ENCODE measurements at places on chromosomes 3 and 15.

GRCh38 chr15:80106051-80106450, 46.6 kb downstream of the ZFAND6 start:
- DNase-seq = no peak

GRCh38 chr3:143718463-143718862, 129.8 kb downstream of the SLC9A9 start:
- DNase-seq = no peak

DNA sequence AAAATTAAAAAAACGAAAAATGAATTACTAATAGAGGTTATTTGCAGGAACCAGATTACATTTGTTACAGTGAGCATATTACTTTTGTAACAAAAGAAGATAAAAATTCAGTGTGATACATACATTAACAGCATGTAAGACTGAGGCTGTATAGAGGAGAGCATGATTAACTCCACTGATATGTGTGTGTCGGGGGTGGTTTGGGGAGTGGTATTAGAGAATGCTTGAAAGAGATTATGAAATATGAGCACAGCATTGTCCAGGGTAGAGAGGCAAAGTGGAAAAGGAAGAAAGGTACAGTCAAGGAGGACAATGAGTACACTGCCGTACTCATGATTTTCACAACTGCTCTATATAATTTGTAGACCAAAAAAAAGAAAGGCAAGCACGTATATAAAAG, 62.9 kb upstream of the LRRFIP2 start:
- DNase-seq = no peak

- DNase-seq = no peak
Measured at GRCh38 chr3:167762296-167762695, 26.8 kb downstream of the SERPINI1 start.

DNA sequence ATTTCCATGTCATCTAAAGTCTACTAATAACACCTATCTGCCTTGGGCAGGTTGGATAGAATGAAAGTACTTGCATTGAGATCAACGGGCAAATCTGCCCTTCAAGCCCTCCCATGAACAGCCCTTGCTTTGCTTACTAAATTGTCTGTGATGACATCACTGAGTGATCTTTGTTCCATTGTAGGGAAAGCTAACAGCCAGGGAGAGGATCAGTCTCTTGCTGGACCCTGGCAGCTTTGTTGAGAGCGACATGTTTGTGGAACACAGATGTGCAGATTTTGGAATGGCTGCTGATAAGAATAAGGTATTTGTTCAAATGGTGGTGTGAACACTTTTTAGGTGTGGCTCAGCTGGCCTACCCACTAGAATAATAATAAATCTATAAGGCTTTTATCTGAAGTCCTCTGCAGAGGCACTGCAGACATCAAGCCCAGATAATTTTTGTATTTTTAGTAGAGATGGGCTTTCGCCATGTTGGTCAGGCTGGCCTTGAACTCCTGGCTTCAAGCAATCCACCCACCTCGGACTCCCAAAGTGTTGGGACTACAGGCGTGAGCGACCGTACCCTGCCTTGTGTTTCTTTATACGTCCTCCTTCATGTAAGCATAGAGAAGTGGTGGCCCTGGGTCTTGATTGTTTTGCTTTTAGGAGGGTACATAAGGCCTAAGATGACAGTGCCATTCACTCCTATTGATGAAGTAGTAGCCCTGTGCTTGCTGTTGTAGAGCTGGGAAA, 5.7 kb downstream of the PCCB start:
- DNase-seq = no peak

DNA sequence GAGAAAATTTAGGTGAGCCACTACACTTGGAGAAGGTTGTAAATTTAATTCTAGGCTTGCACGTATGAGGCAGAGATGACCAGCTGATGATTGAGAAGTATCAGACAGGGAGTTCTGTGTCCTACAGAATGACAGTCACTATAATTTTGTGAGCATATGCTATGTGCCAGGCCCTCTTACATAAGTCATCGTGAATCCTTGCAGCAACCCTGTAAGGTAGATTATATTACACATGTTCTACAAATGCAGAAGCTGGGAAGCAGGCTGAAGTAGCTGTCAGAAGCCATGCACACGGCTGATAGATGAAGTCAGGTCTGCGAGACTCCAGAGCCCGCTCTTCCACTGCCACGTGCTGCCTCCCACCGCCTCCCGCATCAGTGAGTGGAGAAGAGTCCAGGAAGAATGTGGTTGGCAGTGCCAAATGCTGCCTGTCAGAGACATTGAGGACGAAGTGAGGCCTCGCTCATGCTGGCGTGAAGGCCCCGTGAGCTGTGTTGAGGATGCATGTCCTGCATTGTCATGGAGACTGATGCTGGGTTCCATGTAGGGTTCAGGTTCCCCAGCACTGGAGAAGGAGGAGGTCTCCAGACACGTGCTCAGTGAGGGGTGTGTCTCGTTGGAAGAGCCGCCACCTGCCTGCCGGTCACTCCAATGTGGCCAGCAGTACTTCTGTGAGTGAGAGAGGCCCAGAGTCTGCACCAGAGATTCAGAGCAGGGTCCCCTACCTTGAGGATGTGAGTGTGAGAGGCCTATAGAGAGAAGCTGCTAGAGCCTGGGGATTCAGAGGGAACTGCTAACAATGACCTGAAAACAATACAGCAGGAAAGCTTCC, 123.3 kb upstream of the PLXNA1 start:
- no peak for DNase-seq

GRCh38 chr3:71103430-71103921, 480.1 kb downstream of the FOXP1 start:
- no peak for DNase-seq

DNA sequence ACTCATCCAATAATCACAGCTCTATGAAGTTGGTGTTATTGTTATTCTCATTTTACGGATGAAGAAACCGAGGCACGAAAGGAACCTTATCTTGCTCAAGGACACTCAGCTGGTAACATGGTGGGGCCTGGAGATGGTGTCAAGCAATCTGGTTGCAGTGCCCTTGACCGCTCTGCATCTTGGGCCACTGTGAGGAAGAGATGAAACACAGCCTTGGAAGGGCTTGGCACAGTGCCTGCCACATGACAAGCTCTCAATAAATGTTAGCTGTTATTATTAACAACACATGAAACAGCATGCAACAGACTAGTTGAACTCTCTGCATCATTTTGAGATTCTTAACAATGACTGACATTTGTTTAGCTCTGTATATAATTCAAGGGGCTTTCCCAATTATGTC, 10.1 kb upstream of the ITGA11 start:
- no peak for DNase-seq

DNA sequence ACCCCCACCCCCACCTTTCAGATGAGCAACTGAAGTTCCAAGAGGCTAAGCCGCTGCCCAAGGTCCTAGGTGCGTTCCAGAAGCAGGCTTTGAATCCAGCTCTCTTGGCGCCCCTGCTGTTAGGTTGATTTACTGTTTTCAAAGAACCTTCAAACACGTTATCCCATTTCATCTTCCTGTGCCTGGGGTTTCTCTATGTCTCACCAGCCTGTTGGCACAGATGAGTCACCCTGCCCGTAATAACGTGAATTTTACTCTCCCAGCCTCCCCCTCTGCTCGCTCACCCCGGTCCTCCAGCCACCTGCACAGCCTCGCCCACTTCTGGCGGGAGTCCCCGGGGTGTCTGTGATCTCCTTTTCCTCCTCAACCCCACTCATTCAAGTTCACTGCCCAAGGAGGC, 13.0 kb upstream of the TSEN2 start:
- DNase-seq = no peak

GRCh38 chr3:136584728-136585127, 167.4 kb downstream of the STAG1 start:
- DNase-seq = no peak

GRCh38 chr3:9396301-9396631, 1.1 kb upstream of the SETD5 start:
- DNase-seq = no peak

- DNase-seq = no peak
Measured at GRCh38 chr3:31412832-31413231, 119.9 kb upstream of the STT3B start.

DNA sequence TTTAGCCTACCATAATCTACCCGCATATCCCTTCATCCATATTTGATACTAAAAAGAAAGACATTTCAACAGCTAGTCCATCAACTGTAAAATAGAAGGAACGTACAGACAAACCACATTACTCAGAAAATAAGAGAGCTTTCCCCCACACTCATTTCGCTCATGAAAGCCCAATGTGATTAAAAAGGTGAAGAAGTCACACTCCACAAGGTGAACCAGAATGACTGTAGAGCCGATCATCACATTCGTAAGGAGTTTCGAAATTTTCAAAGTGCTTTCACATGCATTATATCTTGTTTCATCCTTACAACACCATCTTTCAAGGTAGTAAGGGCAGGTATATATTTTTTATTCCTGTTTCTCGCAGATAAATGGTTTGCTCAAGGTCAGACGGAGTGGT, 225.3 kb downstream of the FOXP1 start:
- DNase-seq = no peak
